SHP77 (cell line): ENCODE measurements at places on chromosomes 5 and 9.

DNA sequence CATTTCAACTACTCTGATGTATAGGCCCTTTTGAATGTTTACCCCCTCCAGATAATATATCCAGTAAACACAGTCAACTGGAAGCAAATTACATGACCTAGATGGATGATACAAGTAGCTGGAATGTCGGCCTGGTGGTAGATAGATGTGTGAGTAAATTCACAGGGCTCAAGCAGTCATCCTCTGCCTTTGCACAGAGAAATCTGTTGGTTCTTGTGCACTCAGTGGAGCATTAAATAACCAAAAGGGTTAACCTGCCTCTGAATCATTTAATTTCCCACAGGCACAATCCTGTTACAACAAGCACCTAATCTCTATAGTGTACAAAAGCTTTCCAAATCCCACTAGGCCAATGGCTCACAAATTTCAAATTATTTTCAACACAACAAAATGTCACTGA lies 668.3 kb downstream of the DNAH5 start:
- no peak for DNase-seq

GRCh38 chr5:5666369-5666768 lies 243.9 kb downstream of the ICE1 start:
- DNase-seq: no peak

GRCh38 chr9:34550016-34550680 lies 27.4 kb upstream of the ENHO start:
- DNase-seq: no peak

DNA sequence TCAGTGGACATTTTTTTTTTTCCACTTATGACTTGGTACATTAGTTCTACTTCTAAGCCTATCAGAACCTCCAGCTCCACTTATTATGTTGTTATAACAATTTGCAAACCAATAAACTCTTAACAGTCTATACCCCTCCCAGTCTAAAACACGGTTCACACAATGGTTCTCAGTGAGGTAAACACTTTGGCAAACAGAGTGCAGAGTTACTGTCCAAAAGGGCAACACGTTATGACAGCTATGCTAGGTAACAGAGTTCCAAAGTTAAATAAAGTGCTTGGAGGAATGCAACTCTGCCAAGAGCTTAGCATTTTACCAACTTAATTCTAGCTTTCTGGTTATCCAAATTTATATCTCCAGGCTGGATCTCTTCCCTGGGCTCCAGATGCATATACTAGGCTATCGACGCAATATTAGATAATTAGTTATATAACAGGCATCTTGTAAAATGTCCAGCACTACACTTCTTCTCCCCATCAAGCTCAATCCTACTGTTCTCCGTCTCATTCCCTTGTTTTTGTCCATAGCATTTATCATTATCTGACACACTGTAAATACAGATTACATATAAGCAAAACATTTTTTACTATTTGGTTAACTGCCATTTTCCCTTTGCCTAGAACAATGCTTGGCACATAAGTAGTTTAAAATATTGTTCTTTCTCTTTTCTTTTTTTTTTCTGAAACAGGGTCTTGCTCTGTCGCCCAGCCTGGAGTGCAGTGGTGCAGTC lies 14.3 kb downstream of the FNBP1 start:
- DNase-seq: no peak

DNA sequence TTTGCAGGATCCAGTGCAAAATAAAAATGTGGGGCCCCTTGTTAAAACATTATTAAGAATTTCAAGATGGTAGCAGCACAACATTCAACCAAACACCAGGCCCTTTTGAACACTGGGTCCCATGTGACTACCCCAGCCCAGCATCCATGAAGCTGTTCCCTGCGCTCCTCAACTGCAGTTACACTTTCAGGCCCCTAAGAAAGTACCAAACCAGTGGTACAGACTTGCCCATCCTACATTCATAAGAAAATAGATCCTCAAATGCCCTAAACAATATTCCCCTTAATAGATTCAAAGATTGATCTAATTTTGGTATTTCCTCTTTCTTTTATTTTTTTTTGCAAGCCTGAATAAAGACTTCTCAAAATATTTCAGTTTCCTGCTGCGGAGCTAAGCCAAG lies 201.7 kb downstream of the EFNA5 start:
- no peak for DNase-seq

GRCh38 chr5:34735491-34736426 lies 79.6 kb downstream of the RAI14 start:
- DNase-seq: no peak

DNA sequence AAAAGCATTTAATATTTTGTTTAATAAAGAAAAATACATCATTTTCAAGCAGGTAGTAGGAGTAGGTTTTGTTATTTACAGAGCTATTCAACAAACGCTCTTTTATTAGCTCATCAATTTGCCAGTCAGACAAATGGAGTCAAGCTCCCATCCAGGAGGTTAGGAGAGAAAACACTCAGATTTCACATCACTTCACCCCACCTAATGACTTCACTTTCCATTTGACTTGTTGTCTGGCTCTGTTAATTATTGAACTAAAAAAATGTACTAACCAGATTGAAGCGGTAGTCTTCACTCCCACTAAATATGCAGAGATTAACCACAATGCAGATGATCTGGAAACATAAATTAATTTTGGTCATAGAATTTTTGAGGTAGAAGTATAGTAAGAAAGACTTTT lies 193.6 kb upstream of the VCAN start:
- no peak for DNase-seq

DNA sequence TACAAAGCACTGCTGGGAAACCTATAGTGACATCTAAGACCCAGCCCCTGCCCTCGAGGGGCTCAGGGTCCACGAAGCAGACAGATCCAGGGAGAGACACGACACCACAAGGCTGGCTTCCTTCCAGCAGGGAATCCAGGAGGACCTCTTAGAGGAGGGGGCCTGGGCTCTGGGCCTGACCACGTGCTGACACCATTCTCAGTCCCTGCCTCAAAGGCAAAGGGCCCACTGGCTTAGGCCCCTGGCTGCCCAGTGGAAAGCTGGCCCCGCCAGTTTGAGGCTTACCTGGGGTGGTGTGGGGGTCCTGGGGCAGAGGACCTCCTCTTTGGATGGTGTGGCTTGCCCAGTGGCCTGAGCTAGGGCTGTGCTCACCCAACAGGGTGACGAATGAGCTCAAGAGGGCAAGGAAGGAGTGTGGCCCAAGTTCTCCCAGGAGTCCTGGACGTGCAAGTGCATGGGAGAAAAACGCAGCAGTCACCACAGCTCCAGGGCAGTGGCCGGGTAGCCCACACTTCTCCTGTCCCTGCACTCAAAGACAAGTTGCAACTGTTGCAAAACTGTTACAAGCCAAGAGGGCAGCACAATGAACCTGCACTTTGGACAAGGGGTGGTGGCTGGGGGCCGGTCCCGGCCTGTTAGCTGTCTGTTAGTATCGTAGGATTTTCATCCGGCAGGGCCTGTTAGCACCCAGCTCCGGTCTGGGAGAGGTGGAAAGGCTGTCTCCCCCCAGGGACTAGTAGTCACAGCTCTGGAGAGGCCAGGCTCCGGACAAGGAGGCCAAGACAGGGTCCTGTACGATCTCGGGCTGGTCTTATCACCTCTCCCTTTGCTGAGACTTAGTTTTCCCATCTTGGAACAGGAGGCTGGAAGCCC lies 1.5 kb upstream of the SARDH start:
- no peak for DNase-seq

DNA sequence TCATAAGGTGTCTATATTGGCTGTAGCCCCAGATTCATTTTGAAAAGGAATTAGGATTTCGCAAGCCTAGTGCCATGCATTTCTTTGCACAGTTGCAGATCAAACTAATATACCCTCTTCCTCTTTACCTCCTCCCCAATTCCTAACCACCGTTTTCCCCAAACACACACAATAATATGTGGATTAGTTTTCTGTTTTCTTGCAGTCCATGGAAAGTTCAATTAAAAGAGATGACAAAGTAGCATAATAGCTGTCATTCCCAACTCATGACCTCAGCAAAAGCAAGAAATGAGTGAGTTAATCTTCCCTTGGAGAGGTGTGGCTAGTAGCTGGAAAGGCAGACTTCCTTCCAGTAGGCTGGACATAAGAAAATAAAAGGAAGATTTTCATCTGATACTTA lies 349.1 kb downstream of the TMEM232 start:
- no peak for DNase-seq

DNA sequence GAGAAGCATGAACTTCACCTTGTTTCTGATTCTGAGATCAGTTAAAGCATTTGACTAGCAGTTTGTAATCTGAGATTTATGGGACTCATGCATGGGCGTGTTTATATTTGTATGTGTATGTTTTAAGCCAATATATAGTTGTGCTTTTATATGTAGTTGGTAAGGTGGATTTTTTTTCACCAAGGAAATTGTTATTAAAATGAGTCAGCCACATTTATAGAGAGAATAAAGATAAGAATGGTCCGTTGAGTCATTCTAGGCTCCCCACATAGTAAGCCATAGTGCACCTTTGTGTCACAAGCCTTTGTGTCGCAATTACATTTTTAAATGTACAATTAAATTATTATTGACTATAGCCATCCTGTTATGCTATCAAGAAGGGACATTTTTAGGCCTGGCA lies 89.0 kb downstream of the NLN start:
- DNase-seq: no peak

- no peak for DNase-seq
Observed at GRCh38 chr9:131275332-131276093, 797 bp downstream of the FAM78A start.

GRCh38 chr9:120830151-120830550 lies 12.6 kb downstream of the PSMD5 start:
- DNase-seq: no peak

- DNase-seq: no peak
Observed at GRCh38 chr5:146042628-146043279, 62.6 kb downstream of the PLAC8L1 start.

DNA sequence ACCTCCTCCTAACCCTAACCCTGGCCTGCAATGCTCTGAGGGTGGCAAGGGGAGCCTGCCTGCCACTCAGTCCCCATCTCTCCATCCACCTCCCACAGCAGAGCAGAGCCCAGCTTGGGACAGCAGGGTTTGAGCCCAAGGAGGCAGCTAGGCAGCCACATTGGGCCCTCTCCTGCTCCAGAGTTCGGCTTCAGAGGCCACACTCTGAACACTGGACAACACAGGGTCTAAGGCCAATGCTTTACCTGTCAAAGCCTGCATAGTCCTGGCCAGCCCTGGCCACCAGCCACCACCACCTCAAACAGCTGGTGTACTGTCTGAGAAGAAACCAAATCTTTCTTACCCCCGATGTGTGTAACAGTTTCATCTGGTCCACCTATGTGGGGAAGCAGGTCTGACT lies 5.2 kb downstream of the BICD2 start:
- no peak for DNase-seq

DNA sequence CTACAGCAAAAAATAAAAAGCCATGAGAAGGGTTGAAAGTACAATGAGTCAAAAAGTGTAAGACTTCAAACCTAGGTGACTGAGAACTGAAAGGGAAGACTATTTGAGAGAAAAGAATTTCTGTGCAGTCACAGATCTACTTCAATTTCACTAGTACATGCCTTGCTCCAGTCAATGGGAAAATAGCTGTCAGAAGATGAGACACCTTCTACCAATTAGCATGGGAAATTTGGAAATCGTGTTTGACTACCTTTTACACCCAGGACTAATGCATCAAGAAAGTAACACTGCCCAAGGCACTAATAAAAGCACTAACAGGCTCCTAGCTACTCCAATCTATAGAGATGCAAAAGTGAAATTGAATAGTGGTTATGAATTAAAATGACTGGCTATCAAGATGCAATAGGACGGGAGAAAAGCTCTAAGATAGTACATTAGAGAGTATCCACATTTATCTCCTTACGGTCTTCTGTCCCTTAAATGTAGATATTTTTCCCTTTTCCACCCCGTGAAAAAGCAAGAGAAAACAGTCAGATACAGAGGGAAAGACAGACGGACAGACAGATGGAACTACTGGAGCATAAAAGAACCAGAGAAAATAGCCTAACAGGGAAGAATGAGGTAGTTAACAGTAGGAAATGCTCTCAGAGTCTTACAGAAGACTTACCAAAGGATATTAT lies 15.2 kb downstream of the ERP44 start:
- DNase-seq: no peak

GRCh38 chr5:168714046-168714445 lies 134.9 kb upstream of the PANK3 start:
- DNase-seq: no peak

DNA sequence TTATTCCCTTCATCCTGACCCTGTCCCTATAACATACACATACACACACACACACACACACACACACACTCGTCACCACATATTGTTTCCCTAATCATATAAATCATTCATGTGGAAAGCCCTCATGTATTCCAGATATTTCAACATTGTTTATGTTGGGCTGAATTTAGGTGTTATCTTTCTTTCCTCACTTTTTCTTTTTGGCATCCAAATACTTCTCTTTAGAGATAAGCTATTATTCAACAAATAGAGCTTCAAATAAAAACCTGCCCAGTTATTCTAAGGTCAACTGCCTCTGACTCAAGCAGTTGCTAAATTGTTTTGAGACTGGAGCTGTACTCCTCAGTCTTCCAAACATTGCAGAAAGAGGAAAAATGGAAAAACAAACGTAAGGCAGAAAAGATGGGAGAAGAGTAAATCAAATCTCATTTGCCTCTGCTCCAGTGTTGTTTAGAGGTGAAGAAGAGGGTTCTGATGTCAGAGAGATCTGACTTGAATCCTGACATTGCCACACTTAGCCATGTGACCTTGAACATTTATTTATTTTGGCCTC lies 215.7 kb downstream of the GAS1 start:
- no peak for DNase-seq

DNA sequence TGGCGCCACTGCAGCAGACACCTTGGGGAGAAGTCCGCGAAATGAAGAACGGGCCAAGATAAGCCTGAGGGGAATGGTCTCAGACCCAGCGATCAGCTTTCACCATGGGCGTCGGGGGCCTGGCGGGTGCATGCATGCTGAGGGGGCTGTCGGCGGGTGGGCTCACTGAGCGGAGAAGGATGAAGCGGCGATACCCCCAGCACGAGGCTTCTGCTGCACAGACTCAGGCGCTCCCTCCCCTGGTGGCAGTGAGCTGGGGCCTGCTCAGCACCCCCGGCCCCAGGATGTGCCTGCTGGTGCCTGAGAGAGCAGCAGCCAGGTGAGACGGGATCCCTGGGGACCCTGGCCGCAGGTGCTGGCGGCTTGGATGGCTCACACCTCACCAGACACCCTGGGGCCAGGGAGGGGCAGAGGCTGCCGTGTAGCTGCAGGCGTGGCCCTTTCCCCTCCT lies 31.2 kb downstream of the CEP72 start:
- DNase-seq: no peak

DNA sequence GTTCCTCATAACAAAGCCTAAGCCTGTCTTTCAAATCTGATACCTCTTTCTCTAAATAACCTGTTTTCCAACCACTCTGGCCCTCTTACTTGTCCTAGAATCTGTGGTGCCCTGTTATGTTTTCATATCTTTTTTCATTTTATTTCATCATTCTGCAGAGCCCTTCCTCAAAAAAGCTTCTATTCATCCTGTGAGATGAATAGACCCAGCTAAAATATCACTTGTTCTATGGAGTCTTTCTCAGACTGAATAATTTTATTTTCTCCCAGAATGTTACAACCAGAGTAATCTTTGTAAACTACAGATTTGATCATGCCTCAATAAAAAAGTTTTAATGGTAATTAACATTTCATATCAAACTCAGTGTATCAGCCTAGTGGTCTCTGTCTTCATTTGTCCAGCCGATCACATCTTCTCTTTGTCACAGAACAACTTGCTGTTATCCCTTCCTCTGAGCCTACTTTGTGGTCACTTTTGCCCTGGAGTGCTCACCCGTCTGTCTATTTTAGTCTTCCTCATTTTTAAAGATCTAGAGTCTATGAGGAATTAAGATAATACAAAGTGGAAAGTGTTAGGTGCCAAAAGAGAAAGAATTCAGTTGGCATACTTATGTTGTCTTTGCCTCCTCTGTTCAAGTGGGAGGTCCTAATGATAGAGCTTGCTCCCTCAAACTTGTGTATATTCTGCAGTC lies 77.8 kb downstream of the ZCCHC7 start:
- no peak for DNase-seq
